ENCODE measurements at places on chromosomes 5 and 9.

GRCh38 chr9:130199605-130200004, 27.4 kb downstream of the NCS1 start:
- no peak for DNase-seq

GRCh38 chr9:16612627-16613026, 257.8 kb downstream of the BNC2 start:
- no peak for DNase-seq

GRCh38 chr5:79612667-79613198, 492 bp downstream of the TENT2 start:
- DNase-seq, result no peak

GRCh38 chr5:124901081-124901480, 154.6 kb upstream of the ZNF608 start:
- DNase-seq, result no peak

GRCh38 chr5:89105171-89105695, 222.2 kb upstream of the MEF2C start:
- DNase-seq, result no peak

DNA sequence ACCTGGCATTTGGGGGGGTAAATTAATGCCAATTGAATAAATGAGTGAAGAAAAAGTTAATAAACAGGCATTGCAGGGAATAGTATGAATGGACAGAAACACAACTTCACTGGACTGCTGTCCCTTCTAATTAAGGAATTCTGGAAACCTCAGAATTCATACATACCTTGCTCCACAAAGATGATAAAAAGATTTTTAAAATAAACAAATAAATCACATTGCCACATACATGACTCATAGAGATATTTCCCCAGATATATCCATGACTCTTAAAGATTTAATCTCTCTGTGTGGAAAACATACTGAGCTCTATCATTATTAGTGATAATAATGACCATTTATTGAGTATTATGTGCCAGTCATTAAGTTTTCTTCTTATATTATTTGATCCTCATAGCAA, 469.0 kb upstream of the MEF2C start:
- no peak for DNase-seq

DNA sequence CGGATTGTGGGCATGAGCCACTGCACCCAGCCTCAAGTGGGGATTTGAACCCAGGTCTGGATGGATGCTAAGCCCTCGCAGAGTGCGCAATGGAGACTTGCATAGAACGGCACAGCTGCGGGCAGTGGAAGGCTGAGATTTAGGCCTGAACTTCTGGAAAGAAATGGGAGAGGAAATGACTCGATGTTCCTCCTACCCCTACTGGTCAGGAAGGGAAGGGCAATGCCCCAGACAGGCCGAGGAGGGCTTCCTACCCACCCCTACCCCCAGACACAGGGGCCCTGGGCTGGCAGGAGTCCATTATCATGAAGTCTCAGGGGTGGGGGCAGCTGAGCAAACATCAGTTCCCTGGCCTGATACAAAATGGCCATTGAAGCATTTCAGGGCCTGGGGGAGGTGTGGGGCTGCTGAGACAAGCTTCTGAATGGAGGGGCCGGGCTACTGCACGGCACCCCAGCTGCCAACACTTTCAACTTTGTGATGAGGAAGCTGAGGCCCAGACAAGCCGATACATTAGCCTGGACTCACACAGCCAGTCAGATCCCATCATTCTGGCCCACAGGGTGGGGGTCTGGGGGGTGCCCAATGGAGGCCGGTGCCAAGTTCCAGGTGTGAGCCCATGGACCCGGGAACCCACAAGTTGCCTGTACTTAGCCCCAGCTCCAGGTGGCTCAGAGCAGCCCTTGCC, 13.5 kb upstream of the WDR38 start:
- no peak for DNase-seq

- no peak for DNase-seq
These were observed 180.7 kb upstream of the PTGER4 start for GRCh38 chr5:40499007-40499406.

GRCh38 chr5:159850160-159850559, 66.1 kb upstream of the ADRA1B start:
- no peak for DNase-seq

GRCh38 chr5:107402434-107403227, 268.1 kb downstream of the EFNA5 start:
- DNase-seq, result no peak

- no peak for DNase-seq
These were observed 259.5 kb downstream of the GRIA1 start for GRCh38 chr5:153749960-153750359.

DNA sequence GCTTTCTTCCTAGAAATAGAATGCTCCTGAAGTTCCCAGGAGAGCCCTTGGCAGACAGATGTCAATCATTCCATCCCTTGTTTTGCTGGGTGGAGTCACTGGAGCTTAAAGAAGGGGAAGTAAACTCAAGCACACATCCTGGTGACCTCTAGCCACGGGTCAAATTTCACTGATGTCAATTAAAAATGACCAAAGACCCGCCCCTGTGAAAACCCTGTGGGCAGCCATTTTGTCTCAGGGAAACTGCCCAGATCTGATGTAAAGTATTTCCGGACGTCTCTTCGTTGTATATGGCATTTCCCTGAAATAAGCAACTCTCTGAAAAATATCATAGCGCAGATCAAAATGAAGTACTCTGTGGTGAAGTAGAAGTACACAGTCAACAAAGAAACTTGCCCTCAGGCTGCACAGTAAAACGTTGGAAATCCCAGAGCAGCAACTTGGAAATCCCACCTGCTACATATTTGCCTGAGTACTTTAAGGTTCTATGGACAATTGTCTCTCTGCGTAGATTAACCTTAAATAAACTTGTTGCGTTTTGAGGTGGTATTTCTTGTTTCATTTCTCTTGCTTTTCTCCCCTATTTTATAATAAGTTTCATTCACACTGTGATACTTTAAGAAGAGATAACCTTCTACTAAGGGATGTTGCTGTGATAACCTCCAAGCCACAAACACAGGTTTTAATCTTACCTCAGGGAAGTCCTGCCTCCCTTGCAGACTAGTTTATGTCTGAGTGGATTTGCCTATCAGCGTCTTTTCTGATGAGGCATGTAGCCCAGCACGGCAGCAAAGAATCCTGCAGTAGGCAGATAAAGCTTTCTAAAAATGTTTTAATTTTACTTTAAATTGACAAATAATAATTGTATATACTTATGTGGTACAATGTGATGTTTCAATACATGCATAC, 60.9 kb upstream of the PIP5K1B start:
- DNase-seq, result no peak

GRCh38 chr5:9318031-9318430, 227.8 kb downstream of the SEMA5A start:
- no peak for DNase-seq

GRCh38 chr9:116094846-116095245, 58.7 kb upstream of the PAPPA start:
- no peak for DNase-seq

GRCh38 chr9:18405240-18405639, 68.7 kb upstream of the ADAMTSL1 start:
- no peak for DNase-seq

DNA sequence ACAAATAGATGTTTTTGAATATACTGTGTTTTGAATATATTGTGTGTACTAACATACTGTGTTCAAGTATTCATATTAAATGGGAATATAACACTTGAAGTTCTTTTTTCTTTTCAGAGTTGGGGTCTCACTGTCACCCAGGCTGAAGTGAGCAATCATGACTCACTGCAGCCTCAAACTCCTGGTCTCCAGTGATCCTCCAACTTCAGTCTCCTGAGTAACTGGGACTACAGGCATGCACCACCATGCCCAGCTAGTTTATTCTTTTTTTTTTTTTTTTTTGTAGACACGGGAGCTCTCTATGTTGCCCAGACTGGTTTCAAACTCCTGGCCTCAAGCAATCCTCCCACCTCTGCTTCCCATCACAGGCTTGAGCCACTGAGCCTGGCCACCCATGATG, 23.2 kb upstream of the AUH start:
- no peak for DNase-seq

DNA sequence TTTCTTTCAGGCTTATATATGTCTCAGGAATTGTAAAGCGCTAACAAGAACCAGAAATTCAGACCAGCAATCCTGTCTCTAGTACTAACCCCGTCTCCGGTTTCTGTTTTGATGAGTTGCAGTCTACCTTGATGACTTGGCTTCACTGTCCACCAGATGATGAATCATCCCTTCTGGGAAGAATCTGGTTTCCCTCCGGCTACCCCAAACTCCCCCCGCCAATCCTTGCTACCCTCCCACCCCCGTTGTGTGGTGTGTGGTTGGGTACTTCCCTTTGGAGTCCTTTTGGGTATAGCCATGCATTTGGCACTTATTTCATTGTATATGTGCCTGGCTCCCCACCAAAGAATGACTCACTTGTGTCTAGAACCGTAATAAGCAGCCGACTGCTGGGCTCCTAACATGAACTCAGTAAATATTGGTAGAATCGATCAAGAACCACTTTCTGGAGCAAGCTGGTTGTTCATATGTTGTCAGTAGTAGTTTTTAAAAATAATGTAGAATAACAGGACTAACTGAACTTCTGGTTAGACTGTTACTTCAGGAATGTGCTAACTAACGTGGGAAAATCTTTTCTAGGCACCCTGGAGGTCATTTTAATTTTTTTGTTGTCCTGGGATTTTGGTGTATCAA, 8.3 kb upstream of the TGFBI start:
- DNase-seq, result no peak

- DNase-seq, result no peak
These were observed 162.9 kb downstream of the ZDHHC21 start for GRCh38 chr9:14530366-14530765.

DNA sequence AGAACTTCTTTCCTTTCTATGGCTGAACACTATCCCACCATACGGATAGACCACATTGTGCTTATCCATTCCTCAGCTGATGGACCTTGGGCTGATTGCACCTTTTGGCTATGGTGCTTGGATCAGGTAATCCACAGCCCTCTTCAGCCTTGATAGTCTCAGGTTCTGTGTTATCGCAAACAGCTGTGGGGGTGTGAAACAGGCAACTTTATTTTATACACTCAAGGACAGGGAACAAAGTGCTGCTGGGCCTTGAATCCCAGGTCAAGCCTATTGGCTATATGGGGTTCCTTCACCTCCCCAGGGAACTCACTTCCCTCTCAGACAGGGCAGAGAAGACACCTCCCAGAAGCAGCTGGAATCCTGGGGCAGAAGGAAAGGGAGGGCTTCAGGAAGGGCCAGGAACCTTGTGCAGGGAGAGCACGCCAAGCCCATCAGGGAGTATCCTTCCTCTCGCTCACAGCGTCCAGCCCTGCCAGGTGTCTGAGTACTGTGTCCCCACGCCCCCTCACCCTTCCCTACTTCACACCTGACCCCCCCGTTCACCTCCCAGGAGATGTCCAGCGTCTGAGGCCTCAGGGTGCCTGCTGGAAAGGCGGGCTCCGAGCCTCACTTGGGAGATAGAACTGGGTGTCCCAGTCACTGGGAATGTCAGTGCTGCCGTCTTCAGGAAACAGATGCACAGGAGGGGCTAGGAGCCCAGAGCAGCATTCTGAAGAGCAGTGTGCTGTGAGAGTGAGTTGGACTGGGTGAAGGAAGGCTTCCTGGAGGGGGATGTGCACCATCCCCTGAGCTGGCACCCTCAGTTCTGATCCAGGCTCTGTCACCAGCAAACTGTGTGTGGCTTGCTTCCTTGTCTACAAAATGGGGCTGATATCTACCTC, 32.8 kb downstream of the AFAP1L1 start:
- no peak for DNase-seq

- no peak for DNase-seq
These were observed 62.8 kb upstream of the SUB1 start for GRCh38 chr5:32522429-32523143.

DNA sequence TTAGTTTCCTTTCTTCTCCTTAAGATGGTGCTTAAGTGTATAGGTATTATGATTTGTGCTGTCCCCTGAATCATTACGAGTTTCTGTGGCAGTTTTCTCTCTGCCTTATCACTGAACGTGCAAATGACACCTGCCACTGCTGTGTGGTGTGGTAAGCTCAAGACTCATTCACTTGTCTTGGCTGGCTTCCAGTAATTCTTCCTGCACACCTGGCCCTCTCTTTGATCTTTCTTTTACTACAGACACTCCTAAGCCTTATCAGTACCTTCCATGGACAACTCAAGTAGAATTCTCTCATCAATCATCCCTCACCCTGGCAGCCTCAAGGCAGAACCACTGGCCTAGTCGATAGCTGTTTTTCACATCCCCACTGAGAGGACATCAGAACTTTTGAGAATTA, 82.6 kb upstream of the ADAMTS19 start:
- DNase-seq, result no peak

GRCh38 chr5:69519285-69519684, 26.7 kb downstream of the OCLN start:
- DNase-seq, result no peak

DNA sequence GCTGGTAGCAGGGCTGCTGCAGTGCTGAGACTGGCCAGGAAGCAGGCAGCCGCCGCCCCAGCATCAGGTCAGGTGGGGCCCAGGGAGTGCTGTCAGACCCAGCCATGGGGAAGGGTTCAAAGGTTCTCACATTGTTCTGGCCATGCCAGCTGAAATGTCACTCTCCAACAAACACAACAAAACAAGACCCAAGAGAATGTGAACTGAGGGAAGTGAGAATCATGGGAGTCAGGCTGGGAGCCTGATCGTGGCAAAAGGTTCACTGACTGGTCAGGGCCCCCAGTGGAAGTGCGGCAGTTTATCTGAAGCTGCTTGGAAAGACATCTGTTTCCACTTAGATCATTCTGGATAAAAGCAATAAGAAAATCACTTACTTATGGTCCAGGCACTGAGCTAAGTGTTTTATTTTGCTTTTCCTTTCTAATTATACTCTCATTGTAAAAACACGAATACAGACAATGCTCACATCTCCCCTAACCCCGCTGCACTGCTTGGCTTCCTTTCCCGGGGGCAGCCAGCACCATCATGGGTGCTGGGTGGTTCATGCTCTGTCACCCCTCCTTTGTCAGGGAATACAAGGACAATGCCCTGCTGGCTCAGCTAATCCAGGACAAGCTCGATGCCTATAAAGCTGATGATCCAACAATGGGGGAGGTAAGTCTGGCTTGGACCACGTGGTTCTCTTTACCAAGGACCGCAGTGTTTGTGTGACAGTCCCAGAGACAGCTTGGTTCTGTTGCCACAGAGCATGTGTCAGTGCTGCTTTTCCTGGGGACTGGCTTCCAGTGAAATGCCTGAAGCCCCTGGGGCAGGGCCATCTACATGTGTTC, 41.9 kb upstream of the CFAP157 start:
- no peak for DNase-seq

DNA sequence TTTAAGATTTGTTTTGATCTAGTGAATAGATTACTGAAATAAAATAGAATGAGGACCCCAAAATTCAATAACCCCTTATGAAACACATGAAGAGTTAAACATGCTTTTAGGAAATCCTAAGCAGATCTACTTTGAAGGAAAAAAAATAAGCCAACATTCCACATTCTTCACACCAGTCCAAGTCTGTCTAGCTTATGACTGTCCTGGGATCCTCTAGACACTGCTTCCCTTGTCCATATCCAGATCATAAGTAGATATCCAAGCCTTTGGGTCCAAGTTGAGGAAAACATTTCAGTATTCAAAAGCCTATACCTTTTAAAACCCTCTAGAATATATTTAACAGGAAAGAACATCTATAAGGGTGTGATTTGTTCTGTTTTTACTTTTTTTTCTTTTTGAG, 58.8 kb upstream of the MINAR2 start:
- DNase-seq, result no peak

- DNase-seq, result no peak
These were observed 27.3 kb downstream of the SHB start for GRCh38 chr9:38041564-38042243.

- no peak for DNase-seq
These were observed 211.7 kb downstream of the TLE1 start for GRCh38 chr9:81477669-81478068.
